ENCODE measurements at places on chromosomes 7 and 10.
A peak's percentile ranks its signal among the peaks of the same experiment; 100 is the strongest.

DNA sequence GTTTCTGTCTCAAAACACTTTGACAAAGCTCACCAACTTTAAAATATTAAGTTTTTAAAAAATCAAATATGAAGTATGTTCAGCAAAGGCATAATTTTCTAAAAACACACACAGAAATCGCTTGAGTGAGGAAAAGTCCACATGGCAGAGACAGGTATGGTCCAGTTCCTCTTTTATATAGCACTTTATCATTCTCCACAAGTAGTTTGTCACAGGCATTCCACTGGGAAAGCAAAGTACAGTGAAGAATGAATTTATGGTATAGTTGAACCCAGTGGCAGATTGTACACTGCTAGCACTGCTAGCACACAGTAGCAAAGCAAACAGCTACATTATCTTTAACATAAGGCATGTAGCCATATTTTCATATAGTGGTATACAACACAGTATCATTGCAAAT, 102.3 kb downstream of the HECTD2 start:
- no peak for DNase-seq

DNA sequence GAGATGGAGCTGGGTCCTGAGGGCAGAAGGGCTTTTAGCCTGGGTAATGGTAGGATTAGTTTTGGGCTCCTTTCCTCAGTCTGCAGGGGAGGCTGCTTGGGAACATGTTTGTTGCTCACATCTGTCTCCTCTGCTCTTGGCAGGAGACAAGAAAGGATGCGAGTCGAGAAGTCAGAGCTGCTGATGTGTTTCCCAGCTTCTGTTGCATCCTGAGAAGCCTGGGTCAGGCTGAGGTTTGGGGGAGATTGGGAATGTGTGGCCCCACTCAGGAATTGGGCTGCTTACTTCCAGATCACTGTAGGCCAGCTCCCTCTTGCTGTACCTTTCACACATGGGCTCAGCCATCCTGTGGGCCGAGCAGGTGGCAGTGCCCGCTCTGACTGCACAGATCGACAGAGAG, 79.2 kb downstream of the CCNY start:
- no peak for DNase-seq

GRCh38 chr7:6015917-6016652, 7.0 kb downstream of the AIMP2 start:
- no peak for DNase-seq

DNA sequence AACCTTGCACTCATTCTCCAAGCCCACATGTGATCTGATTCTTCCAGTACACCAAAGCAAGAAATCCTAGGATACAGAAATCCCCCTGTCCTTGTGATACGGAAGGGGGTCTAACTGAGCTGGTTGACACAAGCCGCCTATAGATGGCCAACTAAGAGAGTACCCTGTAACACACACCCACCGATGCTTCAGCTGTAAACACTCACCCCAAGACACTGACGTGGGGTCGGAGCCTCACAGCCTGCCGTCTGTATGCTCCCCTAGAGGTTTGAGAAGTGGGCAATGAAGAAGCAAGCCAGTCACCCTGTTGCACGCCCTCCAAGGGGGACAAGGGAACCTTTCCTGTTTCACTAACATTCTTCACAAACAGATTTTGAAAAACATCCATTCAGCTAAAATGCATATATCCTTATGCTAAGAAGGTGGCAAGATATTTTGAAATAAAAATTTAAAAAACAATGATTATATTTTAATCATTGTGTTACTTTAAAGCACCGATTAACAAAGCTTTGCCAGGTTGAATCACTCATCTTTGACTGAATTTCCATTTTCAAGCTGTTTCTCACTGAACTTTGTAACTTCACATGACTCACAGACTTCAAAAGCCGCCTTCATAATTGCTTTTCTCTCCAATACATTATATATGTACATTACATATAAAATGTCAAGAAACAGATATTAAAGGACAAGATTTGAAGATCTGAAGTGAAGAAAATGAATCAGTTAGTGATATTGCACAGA, 329.3 kb downstream of the ARL4A start:
- DNase-seq = no peak

DNA sequence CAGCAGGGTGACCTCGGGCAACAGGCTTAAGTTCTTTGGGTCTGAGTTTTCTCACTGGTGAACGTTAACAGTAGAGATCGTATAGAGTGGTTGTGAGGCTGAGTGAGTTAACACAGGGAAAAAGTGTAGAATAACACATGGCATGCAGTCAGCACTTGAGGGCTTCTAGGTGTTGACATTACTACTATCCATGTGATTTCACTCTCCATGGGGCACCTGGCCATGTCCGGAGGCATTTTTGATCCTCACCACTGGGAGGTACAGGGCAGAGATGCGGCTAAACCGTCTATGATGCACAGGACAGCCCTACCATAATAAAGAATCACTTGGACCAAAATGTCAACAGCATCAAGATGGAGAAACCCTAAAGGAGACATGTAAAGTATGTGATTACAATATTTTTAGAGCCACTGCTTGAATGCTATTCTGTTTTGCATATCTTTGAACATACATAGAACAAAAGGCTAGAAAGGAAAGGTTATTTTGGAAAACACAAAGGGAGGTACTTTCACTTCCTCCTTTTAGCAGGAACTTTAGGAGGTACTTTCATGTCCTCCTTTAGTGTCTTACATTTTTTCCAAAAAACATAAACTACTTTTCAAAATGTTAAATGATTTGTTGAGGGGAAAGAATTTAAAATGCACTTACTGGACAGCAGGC, 44.3 kb downstream of the NOD1 start:
- no peak for DNase-seq

GRCh38 chr10:26407406-26407969, 30.7 kb upstream of the APBB1IP start:
- no peak for DNase-seq

GRCh38 chr7:84412161-84412969, 217.8 kb upstream of the SEMA3A start:
- no peak for DNase-seq

- DNase-seq = no peak
Observed at GRCh38 chr10:31650010-31650409, 278.6 kb downstream of the ARHGAP12 start.

DNA sequence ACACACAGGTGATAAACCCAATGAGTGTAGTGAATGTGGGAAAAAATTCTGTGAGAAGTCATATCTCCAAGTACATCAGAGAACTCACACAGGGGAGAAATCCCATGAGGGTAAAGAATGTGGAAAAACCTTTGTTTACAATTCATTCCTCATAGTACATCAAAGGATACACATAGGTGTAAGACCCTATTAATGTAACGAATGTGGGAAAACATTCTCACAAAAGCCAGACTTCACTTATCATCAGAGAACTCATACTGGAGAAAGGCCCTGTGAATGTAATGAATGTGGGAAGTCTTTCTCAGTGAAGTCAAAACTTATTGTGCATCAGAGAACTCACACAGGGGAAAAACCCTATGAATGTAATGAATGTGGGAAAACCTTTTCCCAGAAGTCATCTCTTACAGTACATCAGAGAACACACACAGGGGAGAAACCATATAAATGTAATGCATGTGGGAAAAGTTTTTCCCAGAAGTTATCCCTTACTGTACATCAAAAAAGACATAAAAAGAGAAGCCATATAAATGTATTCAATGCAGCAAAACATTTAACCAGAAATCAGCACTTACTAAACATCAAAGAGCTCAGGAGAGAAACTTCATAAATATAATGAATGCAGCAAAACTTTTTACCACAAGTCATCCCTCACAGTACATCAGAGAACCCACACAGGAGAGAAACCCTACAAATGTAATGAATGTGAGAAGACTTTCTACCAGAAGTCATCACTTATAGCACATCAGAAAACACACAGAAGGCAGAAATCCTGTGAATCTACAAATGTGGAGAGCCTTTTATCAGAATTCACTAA, 49.8 kb downstream of the ZNF239 start:
- DNase-seq = peak; percentile 5

DNA sequence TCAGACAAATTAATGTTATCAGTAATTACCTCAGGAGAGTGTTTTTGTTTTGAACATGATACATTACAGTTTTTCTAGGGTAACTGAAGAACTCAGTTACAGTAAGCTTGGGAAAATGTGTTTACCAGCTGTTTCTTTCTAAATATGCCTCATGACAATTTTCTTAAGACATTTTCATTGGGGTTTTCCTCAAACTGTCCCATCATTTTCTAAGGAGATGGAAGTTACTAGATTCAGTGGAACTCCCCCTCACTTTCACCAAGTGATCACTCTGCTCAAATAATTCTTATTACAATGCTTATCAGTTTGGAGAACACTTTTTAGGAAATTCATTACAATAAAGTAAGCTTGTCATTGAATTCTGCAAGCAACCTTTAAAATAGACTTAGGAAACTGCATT, 6.4 kb upstream of the SPAG6 start:
- no peak for DNase-seq

DNA sequence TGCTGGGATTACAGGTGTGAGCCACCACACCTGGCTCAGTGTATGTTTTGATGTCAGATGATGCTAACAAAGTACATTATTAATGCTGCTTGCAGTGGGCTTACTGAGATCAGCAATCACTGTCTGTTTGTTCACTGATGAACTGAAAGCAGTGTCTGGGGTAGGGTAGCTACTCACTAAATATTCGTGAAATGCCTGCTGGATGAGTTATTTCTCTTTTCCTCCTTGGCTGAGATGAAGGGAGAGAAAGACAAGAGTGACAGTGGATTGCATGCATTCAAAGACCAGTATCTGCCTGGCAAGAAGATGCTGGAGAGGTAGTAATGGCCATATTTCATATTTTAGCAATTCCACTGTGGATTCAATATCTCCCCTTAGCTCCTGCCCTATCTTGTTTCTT, 32.3 kb downstream of the FAM107B start:
- no peak for DNase-seq

GRCh38 chr10:103540722-103541121, 47.2 kb downstream of the NEURL1 start:
- no peak for DNase-seq

DNA sequence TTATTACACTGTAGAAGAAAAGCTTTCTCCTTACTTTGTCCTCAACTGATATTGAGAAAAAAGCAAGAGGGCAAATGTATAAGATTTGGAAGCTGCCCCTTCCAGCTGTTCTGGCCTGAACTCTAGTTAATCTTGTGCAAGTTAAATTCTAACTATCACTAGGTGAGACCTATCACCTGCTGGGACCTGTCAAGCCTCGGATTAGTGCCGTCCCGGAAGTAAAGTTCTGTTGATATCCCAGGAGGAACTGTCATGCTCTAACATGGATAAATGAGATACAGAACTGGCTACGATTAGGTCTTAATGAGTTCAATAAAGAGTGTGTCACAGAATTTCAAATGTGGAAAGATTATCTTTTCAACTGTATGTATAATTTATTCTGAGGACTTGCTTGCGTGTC, 1.2 kb upstream of the BPGM start:
- DNase-seq = no peak

- DNase-seq = peak; percentile 97
Observed at GRCh38 chr7:5396999-5397663, 26.5 kb downstream of the TNRC18 start.

- DNase-seq = no peak
Observed at GRCh38 chr7:148944935-148945934, 61.1 kb upstream of the EZH2 start.

DNA sequence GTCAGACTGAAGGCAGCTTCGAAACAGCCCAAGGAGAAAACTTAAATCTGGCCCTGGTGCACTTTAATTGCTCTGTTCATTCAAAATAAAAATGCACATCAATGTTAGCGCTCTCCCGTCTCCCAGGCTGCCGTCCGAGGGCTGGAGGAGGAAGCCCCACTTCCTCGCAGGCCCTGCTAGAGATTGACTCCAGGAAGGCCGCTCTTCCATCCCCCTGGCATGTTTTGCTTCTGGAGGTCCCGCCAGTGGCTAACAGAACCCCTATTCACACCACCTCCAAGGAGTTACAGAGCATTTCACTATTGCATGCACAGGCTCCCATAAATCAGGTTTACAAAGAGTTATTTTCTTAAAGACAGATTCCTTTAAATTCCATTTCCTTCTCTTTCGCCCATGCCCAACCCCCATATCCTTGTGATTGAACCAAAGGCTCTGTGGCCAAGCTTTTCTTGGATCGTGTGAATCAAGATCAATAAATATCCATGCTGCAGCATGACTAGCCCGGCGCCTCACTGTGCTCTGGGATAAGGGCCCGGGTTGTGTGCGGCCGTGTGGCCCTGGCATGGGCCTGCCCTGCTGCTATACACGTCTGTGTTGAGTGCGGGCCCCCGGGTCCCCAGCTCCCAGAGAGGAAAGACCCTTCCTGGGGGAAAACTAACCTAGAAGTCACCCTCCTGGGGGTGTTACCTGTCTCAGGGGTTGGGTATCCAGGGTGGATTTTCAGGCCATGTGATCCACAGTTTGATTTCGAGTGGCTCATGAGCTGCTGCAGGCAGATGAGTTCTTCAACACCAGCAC, 118.7 kb upstream of the GDF10 start:
- DNase-seq = no peak

- no peak for DNase-seq
Observed at GRCh38 chr10:92737484-92737883, 47.7 kb downstream of the HHEX start.

- DNase-seq = peak; percentile 69
Observed at GRCh38 chr10:123009105-123009820, 457 bp downstream of the ACADSB start.

DNA sequence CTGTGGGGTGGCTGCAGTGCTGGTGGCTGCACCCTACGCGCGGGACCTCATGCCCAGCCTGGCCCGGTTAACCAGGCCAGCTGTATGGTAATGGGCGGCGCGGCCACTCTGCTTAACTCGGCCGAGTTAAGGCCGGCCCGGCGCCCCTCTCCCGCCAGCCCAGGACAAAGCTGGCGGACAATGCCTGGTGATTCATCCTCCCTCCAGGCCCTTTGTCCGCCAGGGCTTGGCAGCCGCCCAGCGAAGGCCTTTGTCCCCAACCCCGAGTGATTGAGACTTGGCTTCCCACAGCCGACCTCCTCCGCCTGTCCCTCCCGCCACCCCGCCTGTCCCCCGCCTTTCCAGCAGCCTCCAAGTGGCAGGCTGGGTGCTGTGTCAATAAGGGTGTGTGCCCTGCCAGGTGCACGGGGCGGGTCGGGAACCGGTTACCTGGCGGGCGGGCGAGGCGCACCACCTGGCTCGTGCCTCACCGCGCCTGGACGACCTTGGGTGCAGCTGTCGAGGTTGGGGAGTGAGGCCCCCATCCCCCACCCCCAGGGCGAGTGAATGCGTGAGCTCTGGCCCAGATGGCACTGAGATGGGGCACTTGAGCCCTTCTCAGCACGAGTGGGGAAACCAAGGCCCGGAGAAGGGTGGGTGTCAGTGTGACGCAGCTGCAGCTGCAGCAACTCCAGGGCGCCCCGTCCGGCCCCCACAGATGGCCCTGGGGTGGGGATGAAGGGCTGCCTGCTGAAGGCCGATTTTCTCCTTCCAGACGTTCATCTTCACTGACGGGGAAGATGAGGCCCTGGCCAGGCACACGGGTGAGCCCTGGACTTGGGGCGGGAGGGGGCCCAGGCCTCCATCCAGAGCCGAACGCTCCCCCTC, 4.6 kb downstream of the LFNG start:
- DNase-seq = no peak

All from hematopoietic multipotent progenitor cell treated with erythropoietin and hydrocortisone succinate and interleukin-3 and kit ligand, for 6 days (in vitro differentiated cells).